NCI-H1930 (cell line): ENCODE measurements at places on chromosomes 5 and 9.

GRCh38 chr9:15444141-15444540 is 21.5 kb downstream of the SNAPC3 start:
- no peak for DNase-seq

GRCh38 chr5:91212714-91213092 is 170.4 kb downstream of the ARRDC3 start:
- no peak for DNase-seq

GRCh38 chr5:74040065-74040551 is 414.1 kb downstream of the ARHGEF28 start:
- peak; percentile 35 for DNase-seq

GRCh38 chr5:58462154-58462553 is 2.3 kb upstream of the PLK2 start:
- no peak for DNase-seq

- DNase-seq = no peak
Observed at GRCh38 chr9:80554301-80554700, 982.5 kb downstream of the TLE4 start.

DNA sequence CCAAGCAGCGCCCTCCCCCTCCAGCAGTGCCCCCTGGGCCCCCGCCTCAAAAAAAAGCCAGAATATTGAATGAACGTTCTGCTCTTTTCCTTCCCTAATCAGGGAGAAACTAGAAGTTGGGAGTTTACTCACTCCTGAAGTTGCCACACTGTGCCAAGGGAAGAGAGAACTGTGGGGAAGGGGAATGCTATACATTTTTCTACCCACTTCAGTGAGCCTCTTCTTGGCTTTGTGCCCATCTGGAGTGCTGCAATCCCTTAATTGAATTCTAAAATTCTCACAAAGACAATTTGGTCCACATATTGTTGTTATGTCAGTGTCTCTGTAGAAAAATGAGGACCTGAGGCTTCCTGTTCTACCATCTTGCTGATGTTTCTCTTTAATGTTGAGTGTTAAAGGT is 443.7 kb downstream of the DIRAS2 start:
- DNase-seq = no peak

- no peak for DNase-seq
Observed at GRCh38 chr9:87714819-87715218, 11.1 kb upstream of the CTSL start.

DNA sequence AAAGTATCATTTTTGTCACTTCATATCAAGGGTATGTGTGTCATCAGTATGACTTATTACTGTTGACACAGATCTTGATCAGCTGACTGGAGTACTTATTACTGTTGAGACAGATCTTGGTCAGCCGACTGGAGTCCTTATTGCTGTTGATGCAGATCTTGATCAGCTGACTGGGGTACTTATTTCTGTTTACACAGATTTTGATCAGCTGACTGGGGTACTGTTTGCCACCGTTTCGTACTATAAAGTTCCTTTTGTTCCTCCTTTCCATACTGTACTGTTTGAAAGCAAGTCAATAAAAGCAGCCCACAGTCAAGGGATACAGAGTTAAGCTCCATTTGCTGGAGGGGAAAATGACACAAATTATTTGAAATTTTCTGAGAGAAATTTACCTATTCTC is 347.3 kb downstream of the CDH12 start:
- no peak for DNase-seq

DNA sequence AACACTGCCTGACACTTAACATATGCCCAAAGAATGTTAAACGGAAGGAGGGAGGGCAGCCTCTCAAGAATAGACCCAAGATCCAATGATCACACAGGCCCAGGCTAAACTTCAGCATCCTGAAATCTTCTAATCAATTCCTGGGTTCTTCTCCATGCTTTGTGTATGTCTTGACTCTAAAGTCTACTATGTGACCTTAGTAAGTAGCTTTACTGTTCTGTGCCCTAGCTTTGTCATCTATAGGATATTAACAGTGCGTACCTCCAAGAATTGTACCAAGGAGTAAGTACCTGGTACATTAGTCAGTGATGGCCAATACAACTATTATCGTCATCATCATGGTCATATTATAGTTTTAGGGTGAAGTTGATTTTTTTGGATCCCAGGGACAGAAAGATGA is 96.6 kb downstream of the SGCD start:
- no peak for DNase-seq

DNA sequence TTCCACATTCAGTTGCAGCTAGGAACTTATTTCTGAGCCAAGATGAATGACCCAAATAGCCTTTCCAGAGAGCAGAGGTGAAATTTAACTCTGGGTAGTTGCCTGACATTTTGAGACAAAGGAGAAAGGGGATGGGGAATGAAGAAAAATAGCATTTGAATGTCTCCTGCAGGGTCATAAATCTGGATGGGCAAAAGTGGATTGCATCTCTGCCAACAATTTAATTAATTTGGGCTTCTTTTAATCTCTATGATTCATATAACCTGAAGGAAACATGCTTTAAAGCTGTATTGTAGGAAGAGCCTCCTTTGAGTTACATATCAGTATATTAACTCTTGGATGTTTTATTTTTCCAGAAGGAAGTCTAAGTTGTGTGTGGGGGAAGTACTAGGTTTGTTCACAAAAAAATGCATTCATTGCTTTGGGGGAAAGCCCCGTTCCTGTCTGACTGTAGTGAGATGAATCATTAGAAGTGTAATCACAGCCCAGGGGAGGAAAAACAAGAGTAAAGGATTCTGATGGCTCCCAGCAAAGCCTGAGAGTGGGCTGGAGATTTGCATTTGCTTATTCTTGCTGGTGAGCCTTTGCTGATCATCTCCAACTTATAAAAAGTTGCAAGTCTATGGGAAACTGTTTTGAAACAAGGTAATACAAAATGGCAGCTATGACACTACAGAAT is 133.0 kb upstream of the IQGAP2 start:
- no peak for DNase-seq

- no peak for DNase-seq
Observed at GRCh38 chr9:87711857-87712800, 13.8 kb upstream of the CTSL start.

DNA sequence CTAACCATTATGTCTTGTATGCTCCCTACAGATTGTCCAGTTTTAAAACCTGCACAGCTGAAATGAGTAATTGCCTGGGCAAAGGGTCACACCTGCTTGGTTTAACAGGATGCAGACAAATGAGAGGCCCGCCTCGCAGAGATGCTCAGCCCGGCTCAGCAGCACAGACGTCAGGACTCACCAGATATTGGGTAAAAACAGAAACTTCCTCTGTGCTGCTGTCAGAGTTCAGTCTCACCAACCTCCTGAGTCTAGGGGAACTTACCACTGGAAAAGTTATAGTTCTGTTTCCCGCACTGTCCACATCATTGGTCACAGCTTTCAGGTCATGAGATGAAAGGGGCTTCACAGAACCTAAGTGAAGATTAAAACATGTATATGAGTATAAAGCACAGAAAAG is 152.5 kb downstream of the ESM1 start:
- DNase-seq = no peak

DNA sequence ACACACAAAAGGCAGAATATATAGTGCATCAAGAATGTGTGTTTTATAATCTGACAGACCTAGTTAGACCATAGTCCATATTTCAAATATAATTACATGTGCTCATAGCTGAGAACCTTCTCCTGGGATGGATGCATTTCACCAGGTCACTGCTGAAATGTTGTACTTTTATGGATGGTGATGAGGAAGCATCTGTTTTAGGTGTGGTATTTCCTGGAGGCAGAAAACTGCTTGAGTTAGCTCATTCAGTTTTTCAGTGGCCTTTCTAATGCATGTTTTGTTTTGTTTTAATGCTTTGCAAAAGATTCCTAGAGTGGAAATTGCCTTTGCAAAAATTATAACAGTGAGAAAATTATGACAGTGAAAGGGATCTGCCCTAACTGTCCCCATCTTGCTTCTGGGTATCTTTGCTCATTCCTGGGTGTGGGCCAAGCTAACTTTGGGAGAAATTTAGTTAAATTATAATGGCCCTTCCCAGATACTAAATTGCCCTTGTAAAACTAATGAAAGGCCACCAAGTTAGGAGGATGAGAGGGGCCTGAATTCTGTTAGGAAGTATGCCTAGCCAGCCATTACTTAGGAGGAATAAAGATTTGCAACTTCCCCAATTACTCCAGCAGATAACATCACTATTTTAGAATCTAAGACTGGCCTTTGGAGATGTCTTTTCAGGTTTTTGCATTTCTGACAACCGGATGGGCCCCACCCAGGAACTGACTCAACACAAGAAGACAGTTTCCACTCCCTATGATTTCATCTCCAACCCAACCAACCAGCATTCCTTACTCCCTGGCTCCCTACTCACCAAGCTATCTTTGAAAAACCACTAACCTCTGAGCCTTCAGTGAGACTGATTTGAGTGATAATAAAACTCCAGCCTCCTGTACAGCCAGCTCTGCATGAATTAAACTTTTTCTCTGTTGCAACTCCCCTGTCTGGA is 7.0 kb upstream of the IL12B start:
- DNase-seq = no peak

- DNase-seq = no peak
Observed at GRCh38 chr5:112628214-112628980, 109.3 kb upstream of the APC start.

GRCh38 chr9:69546265-69546664 is 125.9 kb downstream of the APBA1 start:
- no peak for DNase-seq

DNA sequence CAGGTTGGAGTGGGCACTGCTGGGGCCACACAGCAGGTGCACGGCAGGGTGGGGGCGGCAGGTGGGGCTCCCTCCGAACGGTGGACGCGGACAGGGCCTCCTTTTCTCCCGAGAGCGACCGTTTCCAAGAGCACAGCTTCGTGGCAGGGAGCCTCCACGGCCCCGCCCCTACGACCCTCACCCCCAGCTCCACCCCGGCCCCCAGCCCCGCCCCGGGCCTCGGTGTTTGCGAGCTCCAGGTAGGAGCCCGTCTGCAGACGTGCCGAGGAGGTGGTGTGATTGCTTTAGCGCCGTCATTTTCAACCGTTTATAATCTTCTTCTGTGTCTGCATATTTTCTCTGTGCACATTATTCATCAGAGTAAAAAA is 8.8 kb downstream of the GRIN1 start:
- no peak for DNase-seq

DNA sequence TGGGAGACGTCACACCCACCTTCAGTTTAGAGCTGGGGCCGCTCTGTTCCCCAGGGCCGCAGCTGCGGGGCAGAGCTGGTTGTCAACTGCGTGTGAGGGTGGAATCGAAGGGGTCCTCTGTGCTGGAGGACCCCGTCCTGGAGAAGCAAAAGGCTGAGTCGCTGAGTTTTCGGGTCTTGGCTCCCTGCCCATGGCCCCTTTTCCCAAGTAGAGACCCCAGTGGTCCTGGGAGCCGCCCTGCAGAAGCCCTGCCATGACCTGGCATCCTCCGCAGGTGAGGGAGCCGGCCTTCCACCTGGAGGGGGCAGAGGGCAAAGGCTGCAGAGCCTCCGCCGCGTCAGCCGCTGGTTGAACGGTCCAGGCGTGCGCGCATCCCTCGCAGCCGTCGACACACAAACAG is 90.4 kb upstream of the COL5A1 start:
- DNase-seq = no peak

DNA sequence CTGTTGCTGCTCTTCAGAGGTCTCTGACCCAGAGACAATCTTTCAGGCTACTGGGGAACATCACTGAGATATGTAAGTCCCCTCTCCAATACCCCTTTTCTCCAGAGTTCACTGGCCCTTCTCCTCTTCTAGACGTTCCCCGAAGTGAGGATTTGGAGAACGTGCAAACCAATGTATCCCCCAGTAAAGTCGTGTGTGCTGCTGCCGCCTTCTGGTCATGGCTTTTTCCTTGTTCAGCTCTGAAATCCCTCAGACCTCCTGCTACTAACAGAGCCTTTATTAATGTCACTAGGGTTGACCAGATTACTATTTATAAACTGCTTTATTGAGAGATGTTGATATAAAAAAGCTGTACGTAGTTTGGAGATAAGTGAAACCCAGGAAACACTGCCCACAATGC is 1028.6 kb downstream of the CDH9 start:
- no peak for DNase-seq

GRCh38 chr5:82635561-82636288 is 357.6 kb upstream of the RPS23 start:
- DNase-seq = no peak

GRCh38 chr5:172795318-172795977 is 24.5 kb upstream of the DUSP1 start:
- DNase-seq = no peak

GRCh38 chr9:129480227-129480626 is 140.7 kb downstream of the C9orf50 start:
- no peak for DNase-seq

DNA sequence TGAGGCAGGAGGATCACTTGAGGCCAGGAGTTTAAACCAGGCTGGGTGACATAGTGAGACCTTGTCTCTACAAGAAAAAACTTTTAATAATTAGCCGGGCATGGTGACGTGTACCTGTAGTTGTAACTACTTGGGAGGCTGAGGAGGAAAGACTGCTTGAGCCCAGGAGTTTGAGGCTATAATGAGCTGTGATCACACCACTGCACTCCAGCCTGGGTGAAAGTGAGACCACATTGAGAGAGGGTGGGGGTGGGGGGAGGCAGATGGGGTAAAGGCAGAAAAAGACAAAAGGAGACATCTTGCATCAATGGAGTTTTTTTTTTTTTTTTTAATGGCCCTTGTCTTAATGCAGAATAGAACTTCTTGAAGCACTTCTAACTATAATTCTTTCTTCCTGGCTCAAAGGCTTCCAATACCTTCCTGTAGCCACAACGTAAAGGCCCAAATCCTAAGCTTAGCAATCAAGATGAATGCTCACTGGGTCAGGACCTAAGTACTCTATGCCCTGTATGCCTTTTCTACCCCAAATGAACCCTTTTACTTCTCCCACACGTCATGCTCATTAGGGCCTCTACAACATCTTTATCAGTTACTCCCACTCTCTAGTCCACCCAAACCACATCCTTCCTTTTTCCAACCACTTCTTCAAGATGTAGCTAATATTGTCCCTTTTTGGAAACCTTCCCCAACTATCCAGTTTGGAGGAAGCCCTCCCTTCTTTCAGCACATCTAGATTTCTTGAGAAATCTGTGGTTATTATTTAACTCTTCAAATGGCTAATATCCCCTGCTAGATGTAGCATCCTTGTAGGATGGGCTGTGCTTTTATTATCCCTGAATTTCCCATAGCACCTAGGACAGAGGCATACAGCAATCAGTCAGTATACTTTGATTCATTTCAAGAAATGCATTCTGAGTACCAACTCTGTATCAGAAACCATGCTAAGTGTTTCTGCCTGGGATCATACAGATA is 40.8 kb downstream of the CSF2 start:
- DNase-seq = no peak

GRCh38 chr5:72692651-72693442 is 123.6 kb upstream of the TNPO1 start:
- no peak for DNase-seq

GRCh38 chr5:13246053-13246452 is 698.4 kb downstream of the DNAH5 start:
- DNase-seq = no peak

DNA sequence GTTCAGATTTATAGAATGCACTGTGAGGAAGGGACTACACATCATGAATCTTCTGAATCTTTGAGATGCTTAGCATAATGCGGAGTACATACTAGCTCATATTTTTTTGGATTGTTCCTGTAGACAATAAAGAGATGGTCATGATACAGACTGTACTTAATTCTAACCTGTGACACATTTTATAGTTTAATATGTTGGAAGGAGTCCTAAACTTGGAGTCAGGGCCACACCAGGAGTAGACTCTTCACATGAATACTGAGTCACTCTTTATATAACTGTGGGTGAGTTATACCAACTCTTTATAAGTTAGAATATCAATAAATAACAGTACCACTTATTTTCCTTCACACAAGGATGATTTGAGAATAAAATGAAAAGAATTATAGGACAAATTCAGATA is 16.9 kb downstream of the C9orf85 start:
- DNase-seq = no peak
